Chondrocyte (in vitro differentiated cells): ENCODE measurements at places on chromosomes 6 and 20. TPM values are rescaled to one million over a fixed set of nuclear protein-coding genes. Genes with fewer than 3 reads are reported as not detected.
A peak's percentile ranks its signal among the peaks of the same experiment; 100 is the strongest.

DNA sequence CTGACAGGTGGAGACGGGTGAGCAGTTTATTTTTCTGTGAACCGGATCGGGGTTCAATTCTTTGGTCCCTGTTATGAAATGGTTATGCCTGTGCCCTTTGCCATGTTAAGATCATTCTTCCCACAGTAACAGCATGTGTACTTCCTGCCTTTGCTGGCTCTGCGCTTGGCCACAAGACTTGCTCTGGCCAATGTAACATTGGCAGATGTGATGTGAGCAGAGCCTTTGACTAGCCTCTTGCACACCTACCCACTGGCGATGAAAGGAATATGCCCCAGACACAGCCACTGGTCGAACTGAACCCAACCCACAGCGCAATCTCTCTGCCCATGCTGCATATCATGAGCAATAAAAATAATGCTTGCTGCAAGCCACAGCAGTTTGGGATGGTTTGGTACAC is 31.9 kb downstream of the JAG1 start:
- no peak for DNase-seq

- no peak for DNase-seq
These were observed 13.1 kb downstream of the RAB23 start for GRCh38 chr6:57209030-57209429.

- DNase-seq, result no peak
These were observed 69.5 kb downstream of the FOXO3 start for GRCh38 chr6:108630050-108630714.

DNA sequence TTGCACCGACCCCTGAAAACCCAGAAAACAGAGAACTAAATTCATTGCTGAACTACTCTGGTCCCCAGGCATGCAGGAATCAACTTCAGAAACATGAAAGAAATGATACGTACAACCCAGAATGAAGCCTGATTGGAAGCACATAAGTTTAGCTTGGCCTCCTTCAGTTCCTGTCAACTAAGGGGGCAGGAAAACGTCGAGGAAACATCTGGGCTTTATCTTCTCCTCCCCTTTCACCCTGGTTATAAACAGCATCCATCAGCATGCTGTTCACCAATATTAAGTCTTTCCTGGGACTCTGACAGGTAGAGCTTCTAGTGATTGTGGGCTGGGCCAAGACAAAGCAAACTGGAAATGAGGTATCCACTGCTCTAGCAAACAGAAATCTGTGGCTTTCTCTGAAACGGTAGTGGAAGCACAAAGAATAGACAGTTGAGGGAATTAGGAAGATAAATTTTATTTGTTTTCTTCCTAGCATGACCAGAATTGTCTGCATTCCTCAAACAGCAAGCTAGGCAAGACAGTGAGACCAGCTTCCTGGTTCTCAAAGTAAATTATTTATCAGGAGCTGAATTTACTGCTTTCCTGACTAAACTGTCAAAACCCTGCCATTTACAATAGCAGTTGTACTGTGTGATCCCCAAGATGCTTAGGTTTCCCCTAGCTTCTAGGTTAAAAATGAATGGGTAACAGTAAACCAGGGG is 134.4 kb downstream of the PTPRT start:
- DNase-seq, result no peak

DNA sequence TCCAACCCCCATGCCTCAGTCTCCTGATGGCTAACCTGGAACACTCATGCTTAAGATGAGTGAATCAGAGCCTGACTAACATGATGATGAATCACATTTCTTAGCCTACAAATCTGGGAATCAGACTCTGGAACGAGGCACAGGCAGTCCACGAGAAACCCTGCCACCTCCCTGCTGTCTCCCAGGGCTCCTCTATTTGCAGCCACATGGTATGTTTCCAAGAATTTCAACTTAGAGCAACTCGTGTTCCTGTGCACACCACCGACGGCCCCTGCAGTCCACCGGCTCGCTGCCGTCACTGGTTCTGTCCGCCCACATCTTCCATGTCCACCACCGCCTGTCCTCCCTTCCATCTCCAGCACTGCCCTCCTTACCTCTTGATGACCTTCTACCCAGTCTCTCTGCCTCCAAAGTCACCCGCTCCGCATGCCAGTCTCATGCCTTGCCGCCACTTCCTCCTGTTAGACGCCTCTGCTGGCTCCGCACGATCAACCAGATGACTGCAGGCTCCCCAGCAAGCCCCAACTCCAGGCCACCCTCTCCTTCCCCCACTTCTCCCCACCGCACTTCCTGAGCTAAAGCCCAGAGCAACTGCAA is 87.6 kb downstream of the AGPAT4 start:
- DNase-seq, result no peak

GRCh38 chr6:9307786-9308185 is 872.4 kb upstream of the SLC35B3 start:
- no peak for DNase-seq

DNA sequence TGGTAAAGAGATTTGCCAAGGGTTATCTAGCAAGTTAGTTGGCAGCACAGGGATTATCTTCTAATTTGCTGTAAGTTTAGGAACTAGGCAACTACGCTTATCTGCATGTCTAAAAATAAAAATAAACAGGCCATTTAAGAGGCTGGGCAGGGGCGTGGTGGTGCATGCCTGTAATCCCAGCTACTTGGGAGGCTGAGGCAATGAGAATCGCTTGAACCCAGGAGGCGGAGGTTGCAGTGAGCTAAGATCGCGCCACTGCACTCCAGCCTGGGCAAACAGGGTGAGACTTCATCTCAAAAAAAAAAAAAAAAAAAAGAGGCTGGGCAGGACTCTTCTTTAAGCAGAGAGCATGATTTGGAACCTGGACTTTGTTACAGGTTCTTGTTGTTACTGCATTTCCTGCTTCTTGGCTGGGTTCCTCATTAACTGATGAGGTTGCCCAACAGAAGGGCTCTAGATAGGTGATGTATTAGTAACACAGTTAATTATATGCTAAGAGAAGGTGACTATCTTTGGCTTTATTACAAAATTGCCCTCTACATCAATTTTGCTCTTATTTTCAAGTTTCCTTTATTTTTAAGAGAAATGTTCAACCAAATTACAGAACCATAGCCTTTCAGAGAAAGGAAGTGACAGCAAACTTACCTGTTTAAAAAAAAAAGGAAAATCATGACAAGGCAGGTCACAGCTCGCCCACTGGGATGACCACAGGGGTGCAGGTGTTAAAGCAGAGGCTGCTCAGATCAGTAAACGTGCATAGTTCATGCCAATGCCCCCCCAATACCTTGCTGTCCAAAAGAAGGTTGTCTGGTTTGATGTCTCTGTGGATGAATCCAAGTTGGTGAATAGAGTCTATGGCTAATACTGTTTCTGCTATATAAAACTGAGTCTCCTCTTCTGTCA is 32.5 kb downstream of the STK38 start:
- no peak for DNase-seq

DNA sequence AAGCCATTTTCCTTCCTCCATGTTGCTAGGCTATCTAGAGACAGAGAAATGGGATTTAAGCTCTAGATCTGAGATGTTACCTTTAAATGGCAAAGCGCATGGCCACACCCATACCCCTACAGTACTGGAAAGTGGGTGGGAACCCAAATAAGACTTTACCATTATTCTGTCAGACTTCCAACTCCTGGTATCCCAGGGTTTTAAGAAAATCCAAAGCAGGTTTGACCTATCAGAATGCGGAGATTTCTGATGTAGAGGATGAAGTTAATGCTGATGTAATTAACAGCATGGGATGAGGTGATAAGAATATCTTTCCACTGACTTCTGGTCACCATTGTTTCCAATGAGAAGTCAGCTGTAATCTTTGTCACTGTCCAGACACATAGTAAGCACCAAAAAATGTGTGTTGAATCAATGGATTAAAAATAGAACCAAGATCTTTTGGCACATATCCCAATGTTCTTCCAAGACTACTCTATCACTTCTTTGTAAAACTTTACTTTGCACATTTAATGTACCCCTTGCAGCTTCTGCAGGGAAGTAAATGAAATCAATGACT is 140.8 kb upstream of the INSM1 start:
- no peak for DNase-seq

IBTK gene
- 30.0 to 35.3 TPM (median 30.7 TPM) in 3 replicates for total RNA-seq

DNA sequence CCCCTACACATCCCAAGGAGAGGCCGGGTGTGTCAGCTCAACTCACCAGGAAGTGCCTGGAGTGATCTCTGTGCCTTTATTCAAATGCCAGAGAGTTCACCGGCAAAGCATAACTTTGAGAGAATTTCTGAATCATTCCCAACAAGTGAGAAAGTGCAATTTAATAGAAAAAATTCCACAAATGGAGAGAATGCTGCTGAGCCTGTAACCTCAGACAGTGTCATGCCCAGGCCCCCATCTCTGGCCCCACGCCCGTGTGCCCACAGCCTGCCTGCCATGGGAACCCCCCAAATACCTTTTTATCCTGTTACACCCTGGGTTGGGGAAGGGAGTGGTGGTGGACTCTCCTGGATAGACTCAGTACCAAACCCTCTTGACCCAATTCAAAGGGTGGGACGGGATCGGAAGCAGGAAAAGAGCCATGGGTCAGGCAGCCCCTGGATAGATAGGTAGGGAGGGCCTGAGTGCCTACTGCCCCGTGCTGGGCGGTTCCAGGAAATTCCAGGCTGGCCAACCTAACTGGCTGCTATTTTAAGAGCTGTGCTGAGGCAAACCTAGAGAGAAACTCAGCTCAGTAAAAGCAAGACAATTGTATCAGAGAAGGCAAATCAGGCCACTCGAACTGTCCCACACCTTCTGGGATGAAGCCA is 179.0 kb upstream of the FOXA2 start:
- DNase-seq, result no peak

DNA sequence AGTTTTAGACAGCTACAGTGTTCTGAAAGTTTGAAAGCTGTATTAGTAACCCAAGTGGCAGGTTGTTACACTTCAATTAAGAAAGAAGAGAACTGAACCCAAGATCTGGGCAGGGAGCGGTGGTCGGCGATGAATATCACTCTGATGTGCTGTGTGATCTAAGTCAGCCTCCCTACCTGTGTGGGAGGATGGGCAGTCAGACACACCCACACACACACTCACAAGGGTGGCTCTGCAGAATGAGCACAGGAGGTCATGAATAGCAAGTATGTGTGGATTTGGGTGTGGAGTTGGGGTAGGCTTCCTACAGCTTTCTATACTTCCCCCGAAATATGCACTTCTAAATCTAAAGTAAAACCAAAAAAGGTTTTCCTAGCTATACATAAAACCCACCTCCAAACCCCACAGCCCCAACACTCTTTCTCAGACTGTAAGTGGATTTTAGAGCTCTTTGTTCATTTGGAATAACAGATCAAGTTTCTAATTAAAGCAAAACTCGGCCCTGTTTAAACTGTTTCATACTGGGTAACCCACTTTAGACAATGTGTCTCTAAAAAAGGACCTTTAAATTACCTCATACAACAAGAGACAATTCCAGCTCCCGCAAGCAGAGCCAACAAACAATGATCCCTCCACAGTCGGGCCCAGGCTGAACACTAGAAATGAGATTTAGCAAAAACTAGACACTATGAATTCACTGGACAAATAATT is 19.4 kb downstream of the TNFRSF21 start:
- DNase-seq, result no peak

DNA sequence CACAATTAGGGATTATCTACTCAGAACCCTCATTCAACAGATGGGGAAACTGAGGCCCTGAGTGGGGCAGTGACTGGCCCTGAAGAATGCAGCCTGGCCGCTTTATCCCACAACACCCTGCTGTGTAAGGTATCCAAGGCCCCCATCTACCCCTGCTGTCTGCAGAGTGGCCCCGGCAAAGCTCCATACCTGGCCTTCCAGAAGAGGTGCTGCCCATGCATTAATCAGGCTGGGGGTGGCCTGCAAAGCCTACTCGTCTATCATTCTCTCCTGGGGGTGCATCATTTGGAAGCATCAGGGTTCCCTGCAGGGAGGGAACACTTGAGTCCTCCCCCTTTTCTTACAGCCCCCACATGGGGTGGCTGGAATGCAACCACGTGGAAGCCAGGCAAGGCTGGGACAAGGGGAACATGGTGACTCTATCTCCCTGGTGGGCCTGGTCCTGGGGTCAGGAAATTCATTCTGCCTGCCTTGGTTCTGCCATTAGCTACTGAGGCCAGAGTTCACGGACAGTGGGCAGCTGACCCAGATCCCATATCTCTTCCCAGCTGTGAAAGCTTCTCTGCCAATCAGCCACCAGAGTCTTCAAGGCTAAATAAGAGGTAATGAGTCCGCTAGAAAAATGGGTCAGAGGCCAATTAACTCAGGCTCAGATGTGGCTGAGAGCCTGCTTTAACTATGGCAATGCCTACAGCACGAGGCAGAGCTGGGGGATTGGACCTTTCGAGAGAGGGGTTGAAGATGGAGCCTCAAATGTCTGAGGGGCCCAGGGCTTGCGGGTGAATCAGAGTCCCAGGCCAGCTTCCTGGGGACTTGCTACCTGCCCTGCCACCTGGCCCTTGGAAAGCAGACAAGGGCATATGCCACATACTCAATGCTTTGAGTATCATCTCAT is 72.3 kb upstream of the TOX2 start:
- no peak for DNase-seq

GRCh38 chr6:55668591-55668990 is 89.6 kb upstream of the HMGCLL1 start:
- no peak for DNase-seq

- no peak for DNase-seq
These were observed 58.5 kb upstream of the FOXC1 start for GRCh38 chr6:1551249-1551648.

GRCh38 chr20:4713401-4713800 is 8.3 kb upstream of the PRND start:
- no peak for DNase-seq

GRCh38 chr6:148349466-148349865 is 6.8 kb downstream of the SASH1 start:
- DNase-seq, result peak; percentile 48

GRCh38 chr6:93701526-93701925 is 282.2 kb upstream of the EPHA7 start:
- no peak for DNase-seq

DNA sequence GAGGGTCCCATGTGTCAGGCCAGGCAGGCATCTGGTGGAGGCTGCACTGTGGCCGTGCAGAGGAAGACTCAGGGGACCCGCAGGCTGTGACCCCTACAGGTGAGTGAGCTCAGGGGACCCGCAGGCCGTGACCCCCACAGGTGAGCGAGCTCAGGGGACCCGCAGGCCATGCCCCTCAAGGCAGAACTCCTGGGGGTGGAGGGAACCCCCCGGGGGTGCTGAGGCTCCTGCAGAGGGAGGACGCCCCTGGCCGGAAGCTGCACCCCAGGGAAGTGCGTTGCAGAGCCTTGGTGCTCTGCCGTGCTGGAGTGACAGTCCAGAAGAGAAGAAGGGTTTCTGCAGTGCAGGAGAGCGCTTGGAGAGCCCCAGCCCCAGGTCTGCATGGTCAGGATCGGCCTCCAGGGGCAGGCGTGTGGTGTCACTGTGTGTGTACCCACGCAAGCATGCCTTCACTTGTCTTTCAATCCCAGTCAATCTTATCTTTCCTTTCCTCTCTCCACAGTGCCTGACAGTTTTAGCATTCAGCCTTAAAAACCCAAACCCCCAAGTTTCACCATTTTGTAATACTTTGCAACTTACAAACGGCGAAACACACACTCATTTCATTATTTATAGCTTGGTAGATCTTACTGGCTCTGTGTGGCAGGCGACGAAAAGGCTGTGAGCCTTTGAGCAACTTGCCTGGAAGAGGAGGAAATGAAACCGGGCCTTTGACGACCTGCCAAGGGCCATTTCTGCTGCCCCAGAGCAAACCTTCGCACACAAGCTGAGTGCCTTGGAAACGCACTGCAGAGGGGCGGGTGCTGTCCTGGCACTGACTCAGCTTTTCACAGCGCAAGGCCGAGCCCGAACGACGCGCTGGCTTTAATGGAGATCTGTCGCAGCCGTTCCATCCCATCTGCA is 101.4 kb upstream of the AGPAT4 start:
- no peak for DNase-seq
